NCI-H1930 (cell line): ENCODE measurements at places on chromosomes 12 and 14.

- no peak for DNase-seq
Measured at GRCh38 chr14:96852823-96853422, 55.7 kb downstream of the VRK1 start.

DNA sequence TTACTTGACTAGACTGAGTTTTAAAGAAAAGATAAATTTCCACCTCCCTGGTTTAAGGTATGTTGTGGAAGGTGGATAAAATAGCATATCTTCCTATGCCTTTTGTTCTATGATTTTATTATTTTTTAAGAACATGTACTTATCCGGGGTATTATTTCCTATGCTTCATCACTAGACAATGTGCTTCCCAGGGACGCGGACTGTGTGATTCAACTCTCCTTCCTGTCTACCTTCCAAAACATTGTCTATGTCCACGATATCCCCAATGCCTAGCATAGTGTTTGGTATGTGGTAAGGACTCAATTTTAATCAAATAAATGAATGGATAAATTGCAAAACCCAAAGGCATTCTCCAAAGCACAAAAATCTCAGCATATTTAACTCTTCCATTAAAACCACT is 8.3 kb upstream of the CCND2 start:
- DNase-seq: no peak

DNA sequence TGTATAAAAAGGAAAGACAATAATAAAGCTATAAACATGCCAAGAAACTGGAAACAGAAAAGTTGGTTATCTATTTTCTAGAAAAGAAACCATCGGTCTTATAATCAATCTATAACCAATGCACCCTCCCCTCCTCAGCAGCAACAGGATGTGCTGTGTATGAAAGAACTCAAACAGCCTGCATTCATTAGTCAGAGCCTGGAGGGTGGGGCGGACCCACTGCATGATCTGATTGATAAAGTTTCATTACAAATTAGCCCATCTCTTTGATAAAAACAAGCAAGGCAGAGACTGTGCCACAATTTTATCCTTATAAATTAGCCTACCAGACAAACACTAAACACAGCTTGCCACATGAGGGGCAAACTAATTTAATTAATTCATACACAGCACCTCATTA is 448.1 kb downstream of the BCAT1 start:
- DNase-seq: no peak

DNA sequence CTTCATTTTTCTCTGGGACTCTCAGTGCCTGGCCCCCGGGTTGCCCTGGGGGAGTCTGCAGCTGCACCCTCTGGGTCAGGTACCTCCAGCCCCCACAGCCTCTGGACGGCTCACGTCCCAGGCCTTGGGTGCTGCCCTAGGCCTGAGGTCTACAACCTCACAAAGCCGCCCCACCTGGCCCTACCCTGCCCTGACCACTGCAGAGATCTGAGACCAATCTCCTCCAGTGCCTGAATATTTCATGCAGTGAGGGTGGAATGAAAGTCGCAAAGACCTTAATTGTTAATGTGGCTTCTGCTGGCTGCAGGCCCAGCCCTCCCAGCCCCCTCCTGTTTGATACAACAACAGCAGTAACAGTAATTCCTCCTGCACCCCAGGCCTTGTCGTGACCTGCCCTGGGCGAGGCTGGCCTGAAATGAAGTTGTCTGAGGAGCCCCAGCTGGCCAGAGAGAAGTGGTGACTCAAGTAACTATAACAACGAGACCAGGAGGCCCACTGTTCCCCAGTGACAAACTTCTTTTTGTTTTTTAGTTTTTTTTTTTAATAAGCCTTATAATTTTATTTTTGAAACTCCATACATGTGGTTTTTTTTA is 8.8 kb upstream of the CCDC85C start:
- no peak for DNase-seq

DNA sequence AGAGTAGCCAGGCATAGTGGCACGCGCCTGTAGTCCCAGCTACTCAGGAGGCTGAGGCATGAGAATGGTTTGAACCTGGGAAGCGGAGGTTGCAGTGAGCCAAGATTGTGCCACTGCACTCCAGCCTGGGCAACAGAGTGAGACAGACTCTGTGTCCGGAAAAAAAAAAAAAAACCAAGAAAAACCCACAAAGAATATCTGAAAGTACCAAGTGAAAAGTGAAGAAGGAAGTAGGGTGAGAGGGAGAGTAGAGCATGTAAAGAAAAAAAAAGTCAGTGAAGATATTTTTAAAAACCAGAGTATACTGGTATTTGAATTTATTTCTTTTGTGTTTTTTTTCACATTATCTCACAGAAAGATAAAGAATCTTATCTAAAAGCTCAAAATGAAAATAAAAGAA is 43.3 kb upstream of the ISM2 start:
- no peak for DNase-seq

GRCh38 chr12:115606040-115606439 is 671.5 kb downstream of the MED13L start:
- DNase-seq: no peak

- no peak for DNase-seq
Measured at GRCh38 chr12:44457465-44457864, 418.6 kb downstream of the NELL2 start.

DNA sequence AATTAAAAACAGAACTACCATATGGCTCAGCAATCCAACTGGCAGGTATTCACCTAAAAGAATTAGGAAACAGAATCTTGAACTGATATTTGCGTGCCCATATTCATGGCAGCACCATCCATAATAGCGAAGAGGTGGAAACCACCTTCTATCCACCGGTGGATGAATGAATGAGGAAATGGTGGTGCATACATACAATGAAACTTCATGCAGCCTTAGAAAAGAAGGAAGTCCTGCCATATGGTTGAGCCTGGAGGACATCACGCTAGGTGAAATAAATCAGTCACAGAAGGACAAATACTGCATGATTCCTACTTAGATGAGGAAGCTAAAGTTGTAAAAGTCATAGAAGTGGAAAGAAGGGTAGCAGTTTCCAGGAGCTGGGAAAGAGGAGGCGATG is 6.6 kb downstream of the TCL1A start:
- no peak for DNase-seq

DNA sequence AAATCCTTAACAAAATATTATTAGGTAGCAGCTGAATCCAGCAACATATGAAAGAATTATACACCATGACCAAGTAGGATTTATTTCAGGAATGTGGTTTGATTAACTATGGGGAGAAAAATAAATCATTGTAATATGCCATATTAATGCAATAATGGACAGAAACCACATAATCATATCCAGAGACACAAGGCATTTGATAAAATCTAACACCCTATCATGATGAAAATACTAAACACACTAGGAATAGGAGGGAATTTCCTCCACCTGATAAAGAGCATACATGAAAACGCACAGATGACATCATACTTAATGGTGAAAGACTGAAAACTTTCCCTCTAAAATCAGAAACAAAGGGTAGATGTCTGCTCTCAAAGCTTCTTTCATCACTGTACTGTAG is 238.9 kb downstream of the PHLDA1 start:
- DNase-seq: no peak

GRCh38 chr14:30191639-30192279 is 264.1 kb upstream of the PRKD1 start:
- no peak for DNase-seq

DNA sequence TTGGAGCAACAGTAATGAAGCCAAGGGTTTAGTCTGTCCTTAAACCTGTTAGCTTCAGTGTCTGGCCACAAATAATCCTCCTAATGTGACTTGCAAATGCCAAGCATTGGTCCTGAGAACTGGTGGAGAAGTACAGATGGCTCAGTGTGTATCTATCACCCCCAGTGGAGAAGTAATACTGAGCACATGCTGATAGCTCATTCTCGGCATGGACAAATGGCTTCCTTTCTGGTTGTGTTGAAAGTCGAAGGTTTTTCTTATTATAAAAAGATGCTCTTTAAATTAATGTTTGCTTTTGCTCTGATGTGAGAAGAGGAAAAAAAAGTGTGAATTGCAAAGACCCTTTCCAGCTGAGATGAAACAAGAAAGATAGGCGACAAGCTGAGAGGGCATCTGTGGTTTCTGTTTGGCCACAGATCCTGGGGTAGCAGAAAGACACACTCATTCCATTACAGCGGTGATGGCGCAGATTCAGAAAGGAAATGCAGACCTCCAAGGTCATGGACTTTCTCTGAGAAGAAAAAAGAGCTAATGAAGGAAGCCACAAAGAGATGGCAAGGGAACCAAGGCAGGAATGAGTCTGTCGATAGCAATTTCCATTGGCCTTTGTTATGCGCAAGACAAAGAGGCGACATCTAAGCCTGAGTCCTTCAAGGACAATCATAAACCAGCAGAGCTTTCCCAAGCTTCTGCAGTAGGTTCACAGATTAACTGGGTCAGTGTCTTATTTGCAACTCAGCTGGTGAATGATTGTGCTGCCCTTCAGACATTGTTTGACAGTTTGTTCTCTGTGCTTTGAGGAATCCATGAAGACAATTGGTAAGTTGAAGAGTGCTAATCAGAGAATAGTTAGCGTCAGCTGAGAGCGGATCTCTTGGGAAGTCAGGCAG is 155.5 kb upstream of the RGS6 start:
- no peak for DNase-seq

DNA sequence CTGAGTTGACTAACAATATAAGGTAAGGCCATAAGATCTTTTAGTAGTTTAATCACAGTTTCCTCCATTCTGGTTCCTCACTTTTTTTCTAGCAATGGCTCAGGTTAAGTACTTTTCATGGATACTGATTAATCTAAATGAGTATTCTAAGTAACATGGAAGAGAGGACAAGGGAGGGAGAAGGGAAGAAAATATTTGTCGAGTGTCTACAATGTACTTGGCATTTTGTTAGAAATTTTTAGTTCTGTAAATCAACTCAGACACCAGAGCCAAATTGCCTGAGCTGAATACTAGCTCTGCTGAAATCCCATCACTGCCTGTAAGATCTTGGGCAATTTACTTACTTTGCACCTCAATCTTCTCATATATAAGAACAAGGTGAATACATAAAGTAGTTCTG is 20.2 kb downstream of the RERG start:
- DNase-seq: no peak

- no peak for DNase-seq
Measured at GRCh38 chr14:44960146-44960545, 1.6 kb downstream of the KLHL28 start.

GRCh38 chr14:99408286-99408970 is 72.2 kb downstream of the SETD3 start:
- no peak for DNase-seq

- DNase-seq: no peak
Measured at GRCh38 chr12:109998241-109998903, 858 bp upstream of the ANKRD13A start.

DNA sequence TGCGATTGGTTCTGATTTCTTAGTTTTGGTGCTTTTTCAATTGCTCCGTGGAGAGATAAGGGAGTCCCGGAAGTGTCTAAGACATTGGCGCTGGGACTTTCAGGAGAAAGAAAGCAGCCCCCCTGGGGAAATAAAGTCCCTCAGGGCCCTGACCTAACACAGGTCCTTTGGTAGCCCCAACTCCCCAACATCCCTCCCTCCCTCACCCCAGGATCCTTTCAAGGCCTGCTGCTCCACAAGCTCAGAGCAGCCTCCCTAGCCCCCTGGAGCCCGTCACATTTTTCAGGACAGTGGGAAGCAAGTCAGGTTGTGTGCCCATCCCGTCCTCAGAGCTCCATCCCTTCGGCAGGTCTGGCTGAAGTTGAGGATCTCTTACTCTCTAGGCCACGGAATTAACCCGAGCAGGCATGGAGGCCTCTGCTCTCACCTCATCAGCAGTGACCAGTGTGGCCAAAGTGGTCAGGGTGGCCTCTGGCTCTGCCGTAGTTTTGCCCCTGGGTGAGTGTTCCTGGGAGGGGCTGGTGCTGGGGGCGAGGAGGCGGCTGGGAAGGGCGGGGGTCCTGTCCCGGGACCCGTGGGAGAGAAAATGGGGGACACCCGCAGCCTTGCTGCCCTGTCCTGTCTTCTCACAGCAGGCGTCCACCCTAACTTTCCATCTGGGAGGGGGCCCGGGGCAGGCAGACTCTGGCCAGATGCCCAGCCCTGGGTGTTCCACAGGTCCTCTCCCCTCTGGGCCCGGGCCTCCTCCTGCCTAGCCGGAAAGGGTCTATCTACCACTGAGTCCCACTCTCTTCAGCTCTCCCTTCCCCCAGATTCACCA is 950 bp downstream of the IFI27 start:
- DNase-seq: no peak

GRCh38 chr14:71333705-71334104 is 426.4 kb downstream of the PCNX1 start:
- no peak for DNase-seq

DNA sequence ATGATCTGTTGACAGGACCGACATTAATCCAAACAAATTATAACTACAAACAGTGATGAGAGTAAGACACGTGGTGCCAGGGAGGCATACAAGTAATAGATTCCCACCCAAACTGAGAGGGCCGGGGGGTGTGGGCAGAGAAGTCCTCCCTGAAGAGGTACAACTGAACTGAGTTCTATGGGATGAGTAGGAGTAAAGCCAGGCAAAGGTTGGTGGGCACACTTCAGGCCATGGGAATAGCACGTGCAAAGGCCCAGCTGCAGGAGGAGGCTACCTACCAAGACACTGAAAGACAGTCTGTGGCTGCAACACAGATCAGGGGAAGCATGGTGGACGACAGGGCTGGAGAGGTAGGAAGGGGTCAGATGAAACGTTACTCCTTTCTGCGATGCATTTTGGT is 22.0 kb upstream of the VWF start:
- no peak for DNase-seq

GRCh38 chr12:103743788-103744187 is 97.2 kb downstream of the NT5DC3 start:
- DNase-seq: no peak
